ENCODE measurements at places on chromosomes 4 and X. TPM values are rescaled to one million over a fixed set of nuclear protein-coding genes. Genes with fewer than 3 reads are reported as not detected.

P2RY10 gene
- 1.9 TPM for polyA plus RNA-seq

DCTD gene
- polyA plus RNA-seq = 272 TPM

PLAC8 gene
- polyA plus RNA-seq = 0.67 TPM

BTC gene
- 0.75 TPM for polyA plus RNA-seq

ZFP42 gene
- not detected for polyA plus RNA-seq

CXCL6 gene
- polyA plus RNA-seq = 0.20 TPM

MCF2 gene
- 2.3 TPM for polyA plus RNA-seq

HS3ST1 gene
- 10.1 TPM for polyA plus RNA-seq

NRK gene
- polyA plus RNA-seq = 6.5 TPM

ABCG2 gene
- polyA plus RNA-seq = 13.0 TPM

GPM6B gene
- polyA plus RNA-seq = 3.4 TPM

SPIN2A gene
- polyA plus RNA-seq = 0.36 TPM

YIPF7 gene
- not detected for polyA plus RNA-seq

HPGDS gene
- polyA plus RNA-seq = 0.70 TPM

USP38 gene
- 5.3 TPM for polyA plus RNA-seq

CFI gene
- polyA plus RNA-seq = 38.2 TPM

ASMT gene
- not detected for polyA plus RNA-seq
